ENCODE measurements at places on chromosomes 5 and 9.

- no peak for DNase-seq
These were observed 537.2 kb upstream of the TLE4 start for GRCh38 chr9:79034583-79034982.

GRCh38 chr5:14142202-14142826 lies 828 bp upstream of the TRIO start:
- DNase-seq = no peak

DNA sequence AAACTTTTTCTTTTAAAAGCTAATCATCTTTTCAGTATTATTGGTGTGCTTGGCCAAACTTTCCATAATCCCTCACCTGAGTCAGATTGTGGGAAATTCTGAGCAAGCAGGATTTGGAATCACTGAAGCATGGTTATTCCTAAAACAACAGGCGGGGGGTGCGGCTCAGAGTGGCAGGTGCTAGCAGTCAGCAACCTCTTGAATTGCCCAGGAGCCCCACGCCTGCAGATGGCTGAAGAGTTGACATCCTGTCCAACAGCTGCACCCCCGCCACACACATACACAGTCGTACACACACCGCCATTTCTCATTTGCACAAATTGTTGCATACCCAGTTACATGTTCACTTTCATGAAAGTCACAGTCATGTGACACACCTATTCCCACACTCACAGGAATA lies 96.6 kb downstream of the LHX2 start:
- no peak for DNase-seq

DNA sequence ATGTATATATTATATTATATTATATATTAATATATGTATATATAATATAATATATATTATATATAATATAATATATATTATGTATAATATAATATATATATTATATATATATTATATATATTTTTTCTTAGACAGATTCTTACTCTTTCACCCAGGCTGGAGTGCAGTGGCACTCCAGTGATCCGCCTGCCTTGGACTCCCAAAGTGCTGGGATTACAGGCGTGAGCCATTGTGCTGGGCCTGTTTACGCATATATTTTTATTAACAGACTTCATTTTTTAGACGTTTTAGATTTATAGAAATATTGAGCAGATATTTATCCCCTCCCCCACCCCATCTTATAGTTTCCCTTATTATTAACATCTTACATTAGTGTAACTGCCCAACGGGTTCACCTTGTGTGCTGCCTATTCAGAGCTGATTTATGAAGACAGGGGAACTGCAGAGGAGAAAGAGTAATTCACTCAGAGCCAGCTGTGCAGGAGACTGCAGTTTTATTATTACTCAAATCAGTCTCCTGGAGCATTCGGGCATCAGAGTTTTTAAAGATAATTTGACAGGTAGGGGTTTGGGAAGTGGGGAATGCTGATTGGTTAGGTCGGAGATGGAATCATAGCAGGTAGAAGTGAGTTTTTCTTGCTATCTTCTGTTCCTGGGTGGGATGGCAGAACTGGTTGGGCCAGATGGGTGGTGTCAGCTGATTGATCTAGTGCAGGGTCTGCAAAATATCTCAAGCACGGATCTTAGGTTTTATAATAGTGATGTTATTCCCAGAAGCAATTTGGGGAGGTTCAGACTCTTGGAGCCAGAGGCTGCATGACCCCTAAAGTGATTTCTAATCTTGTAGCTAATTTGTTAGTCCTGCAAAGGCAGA lies 93.4 kb downstream of the UNC13B start:
- no peak for DNase-seq

DNA sequence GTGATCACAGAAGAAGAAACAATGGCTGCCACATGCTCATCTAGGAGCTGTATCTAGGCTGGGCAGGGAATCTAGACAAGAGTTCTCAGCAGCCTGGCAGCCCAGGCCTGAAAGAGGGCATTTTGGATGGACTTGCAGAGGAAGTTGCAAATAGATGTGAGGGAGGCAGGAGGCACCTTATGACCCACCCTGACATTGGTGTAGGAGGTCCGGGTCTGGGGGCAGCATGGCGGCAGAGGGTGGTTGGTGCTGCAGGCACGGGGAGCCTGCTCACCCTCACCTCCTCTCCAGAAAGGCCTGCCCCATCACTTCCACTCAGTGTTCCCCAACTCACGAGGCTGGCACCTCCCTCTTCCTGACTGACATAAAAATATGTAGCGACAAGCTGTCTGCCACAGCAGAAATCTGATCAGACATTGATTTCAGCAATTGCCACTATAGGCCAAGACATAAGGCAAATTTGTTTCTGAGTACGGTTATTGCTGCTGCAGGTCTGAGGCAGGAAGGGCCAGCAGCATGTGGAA lies 217.6 kb downstream of the PBX3 start:
- DNase-seq = no peak

GRCh38 chr5:141615991-141616720 lies 2.6 kb downstream of the DIAPH1 start:
- no peak for DNase-seq

DNA sequence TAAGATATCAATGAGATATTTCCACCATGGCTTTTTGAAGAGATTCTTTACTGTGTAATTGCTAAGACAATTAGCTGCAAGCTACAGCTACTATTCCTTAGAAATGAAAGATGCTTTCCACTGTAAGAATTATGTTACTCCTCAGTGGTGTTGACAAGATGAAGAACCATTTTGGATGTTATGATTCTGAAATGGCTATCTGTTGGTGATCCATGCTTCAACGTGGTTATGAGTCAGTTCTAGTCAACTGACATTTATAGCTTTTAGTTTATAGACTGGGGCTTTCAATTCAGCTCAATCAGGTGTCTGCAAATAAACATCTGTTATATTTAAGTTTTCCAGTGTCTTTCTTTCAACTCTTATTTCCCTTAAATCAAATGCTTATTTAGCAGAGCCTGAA lies 93.7 kb downstream of the SGCD start:
- DNase-seq = no peak

- DNase-seq = no peak
These were observed 16.8 kb downstream of the RASGRF2 start for GRCh38 chr5:80976985-80977384.

DNA sequence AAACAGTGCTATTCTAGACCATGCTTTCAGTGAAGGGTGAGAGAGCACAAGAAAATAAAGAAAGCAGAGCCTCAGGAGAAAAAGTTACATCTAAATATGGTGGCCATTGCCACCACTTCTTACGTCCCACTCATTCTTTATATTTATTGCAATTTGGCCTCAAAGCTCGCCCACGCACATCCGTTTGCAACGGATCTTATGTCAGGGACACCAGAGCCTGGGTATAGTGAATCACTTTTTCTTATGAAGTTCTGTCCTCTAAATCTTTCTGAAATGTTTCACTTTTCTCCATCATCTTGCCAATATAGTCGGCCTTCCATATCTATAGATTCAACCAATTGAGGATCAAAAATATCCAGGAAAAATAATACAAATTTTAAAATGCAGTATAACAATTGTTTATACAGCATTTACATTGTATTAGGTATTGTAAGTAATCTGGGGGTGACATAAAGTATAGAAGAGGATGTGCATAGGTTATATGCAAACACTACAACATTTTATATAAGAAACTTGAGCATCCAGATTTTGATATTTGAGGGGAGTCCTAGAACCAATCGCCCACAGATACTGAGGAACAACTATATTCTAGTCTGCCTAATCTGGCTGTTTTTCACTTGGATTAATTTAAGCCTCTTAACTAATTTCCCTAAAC lies 35.2 kb downstream of the GOLPH3 start:
- peak; percentile 13 for DNase-seq

GRCh38 chr5:89893546-89893945 lies 516.0 kb downstream of the CETN3 start:
- DNase-seq = no peak

DNA sequence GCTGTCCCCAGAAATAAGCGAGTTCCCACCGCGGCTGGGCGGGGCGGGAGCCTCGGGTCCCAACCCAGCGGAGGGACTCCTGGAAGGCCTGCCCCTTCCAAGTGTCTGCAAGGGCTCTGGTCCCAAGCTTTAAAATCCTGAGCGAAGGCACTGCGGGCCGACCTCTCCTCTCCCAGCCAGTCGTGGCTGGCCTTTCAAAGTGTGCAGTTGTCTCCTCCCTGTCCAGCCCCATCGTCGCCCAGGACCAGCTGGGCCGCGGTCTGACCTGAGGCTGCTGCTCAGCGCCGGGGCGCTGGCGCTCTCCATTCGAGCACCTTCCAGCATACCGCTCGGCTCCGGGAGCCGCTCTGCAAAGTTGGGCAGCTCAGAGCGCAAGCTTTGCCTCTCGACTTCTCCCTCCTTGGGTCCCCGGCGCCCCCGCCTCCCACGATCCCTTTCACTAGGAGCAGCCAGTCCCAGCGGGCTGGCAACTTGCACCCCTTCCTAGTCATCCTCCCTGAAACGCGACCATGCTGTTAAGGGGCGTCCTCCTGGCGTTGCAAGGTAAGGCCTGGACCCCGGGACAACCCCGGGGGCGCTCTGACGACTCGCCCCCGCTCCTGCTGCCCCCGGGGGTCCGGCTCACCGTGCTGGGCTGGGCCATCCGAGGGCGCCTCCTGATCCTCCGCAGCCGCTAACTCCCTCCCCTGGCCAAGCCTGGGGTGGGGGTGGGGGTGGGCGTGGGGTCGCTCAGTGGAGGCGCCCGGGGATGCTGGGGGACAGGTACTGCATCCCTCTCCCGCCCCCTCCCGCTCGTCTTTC lies at the start of gene MAMDC2:
TSS of gene MAMDC2 (plus strand) at position 160 of the 801 bp plus-strand sequence. CDS start at position 510, 350 bp downstream.
- DNase-seq = no peak

DNA sequence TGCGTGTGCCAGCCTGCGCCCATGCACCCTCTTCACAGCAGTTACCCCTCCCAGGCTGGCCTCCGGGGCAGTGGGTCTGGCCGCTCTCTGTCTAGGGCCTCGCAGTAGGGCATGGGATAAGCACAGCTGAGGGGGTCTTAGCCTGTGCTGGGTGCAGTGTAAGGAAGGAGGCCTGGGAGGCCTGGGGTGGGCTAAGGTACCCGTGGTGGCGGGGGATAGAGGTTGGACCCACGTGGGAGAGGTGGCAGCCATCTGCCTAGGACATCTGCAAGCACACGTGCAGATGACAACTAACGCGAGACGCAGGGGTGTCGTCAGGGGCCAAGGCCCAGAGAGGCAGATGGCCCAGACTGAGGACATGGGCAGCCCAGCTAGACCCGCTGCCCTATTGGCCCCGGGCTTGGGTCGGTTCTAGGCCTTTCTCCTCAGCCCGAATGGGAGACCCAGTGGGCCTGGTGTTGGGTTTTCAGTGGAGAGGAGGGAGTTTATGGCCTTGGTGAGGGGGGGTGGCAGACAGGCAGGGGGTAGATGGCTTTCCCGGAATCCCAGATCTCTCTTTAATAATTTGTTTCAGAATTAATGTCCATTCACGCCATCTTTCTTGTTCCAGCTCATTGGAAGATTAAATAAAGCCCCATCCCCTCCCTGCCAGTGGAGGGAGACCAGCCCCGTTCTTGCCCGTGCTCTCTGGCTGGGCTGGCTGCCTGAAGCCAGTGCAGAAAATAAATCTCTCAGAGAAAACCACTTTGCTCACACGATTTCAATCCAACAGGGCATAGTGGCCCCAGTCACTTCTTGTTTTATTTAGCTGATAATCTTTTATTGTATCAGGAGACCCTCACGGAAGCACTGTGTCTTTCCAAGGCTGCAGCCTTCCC lies 154.2 kb downstream of the GAPVD1 start:
- DNase-seq = no peak

DNA sequence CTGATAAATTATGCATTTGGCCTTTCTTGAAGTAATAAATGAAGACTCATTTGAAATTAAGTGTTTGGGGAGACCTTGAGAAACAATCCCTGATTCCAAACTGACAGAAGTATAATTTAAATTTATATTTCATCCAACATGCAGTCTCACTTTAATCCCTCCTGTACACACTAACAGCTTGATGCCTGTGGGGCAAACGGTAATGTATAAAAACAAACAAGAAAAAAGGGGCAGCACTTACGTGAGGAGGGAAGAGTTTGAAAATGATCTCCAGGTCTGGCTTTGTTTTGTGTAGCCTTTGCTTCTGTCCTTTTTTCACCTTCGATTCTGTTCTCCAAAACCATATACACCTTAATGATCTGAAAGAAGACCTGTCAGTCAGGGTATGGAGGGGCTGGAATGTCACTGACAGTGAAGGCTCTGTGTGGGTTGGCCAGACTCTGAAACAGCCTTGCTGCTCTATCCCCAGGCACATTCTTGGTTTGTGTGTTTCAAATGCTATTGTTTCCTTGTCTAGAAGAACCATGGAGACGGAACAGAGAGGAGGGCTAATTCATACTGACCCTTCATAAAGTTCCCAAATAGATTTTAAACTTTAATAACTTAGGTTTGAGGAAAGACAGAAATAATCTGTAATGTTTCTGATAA lies 338.2 kb upstream of the WWC1 start:
- DNase-seq = no peak

DNA sequence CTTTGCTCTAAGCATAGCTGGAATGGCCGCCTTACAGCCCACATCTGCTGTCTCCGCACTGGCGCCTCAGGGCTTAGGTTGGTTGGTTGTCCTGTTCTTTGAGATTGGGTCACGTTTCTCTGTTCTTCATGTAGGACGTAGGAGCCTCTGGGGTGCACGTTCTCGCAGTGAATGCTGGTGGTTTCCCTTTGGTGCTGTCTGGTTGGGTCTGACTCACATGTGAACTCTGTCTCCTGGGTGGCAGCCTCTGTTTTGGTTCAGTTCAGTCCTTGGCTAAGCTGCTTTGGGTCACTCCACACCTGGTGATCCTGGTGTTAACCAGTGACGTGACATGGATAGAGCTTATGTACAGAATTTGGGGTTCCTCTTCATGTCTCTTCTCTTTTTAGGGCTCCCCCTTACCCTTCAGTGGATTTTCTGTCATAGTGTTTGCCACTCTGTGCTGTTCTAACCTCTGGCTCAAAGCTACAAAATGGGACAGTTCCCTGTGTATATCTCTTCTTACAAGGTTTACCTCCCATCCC lies 12.6 kb upstream of the LPCAT1 start:
- peak; percentile 40 for DNase-seq

- no peak for DNase-seq
These were observed 291.0 kb downstream of the TAF11L14 start for GRCh38 chr5:17925276-17925675.

GRCh38 chr9:27073841-27074728 lies 34.9 kb upstream of the TEK start:
- no peak for DNase-seq

DNA sequence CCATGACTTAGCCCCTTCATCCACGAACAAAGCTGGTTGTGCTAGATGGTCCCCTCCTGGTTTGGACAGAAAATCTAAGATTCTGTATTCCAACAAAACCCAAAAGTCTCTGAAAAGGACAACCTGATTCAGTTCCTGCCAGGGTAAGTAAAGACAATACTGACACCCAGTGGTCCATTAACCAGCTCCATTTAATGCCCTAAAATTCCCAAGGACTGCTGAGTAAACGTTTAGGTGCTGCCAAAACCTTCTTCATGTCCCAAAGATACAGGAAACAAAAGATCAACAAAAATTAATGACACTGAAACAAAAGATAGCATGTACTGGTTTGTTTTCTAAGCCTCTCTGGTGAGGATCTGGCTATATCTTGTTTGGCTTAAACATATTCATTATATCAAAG lies 25.3 kb upstream of the PPP1R2B start:
- DNase-seq = no peak
